Activated CD8-positive, alpha-beta T cell treated with anti-CD3 and anti-CD28 coated beads for 36 hours (primary cell): ENCODE measurements at places on chromosomes 12 and 14. TPM values are rescaled to one million over a fixed set of nuclear protein-coding genes. Genes with fewer than 3 reads are reported as not detected.

The BICD1 gene
- total RNA-seq, result 13.2 TPM

The PPM1H gene
- total RNA-seq, result 0.07 TPM

The MANSC1 gene
- total RNA-seq, result 0.20 TPM

The PYGL gene
- total RNA-seq, result 1.7 TPM

The PLEKHD1 gene
- not detected for total RNA-seq

The C12orf54 gene
- total RNA-seq, result not detected

The GRIP1 gene
- 0.61 TPM for total RNA-seq

The PRB2 gene
- not detected for total RNA-seq

The DNAI7 gene
- not detected for total RNA-seq

The FKBP3 gene
- 65.6 TPM for total RNA-seq

The SERPINA10 gene
- not detected for total RNA-seq

The SOAT2 gene
- total RNA-seq, result 6.7 TPM

The FICD gene
- total RNA-seq, result 3.4 TPM

The WIF1 gene
- total RNA-seq, result not detected

The TEX52 gene
- total RNA-seq, result 0.29 TPM
